ENCODE measurements at places on chromosomes 1 and 21.

DNA sequence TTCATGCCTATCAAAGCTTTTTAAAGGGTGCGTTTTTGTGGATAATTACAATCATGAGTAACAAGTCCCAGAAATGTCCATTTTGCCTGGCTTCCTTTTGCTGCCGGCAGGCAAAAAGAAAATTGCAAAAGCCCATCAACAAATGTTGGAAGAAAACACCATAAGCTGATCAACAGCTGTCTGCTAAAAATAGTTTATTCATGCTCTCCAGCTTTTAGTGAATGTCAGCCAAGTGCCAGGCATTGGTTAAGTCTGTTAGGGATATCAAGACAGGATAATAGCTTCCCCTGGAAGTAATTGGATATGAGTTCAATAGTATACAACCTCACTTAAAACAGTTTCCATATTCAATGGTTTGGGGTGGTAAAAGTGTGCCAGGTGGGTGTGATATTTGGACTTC, 13.6 kb upstream of the AGMAT start:
- DNase-seq = no peak

GRCh38 chr1:236951672-236952071, 52.6 kb downstream of the MT1HL1 start:
- no peak for DNase-seq

- peak; percentile 53 for DNase-seq
These were observed 21.1 kb downstream of the FYB2 start for GRCh38 chr1:56798053-56798471.

- DNase-seq = peak; percentile 63
These were observed 20.7 kb upstream of the LAX1 start for GRCh38 chr1:203744075-203744972.

DNA sequence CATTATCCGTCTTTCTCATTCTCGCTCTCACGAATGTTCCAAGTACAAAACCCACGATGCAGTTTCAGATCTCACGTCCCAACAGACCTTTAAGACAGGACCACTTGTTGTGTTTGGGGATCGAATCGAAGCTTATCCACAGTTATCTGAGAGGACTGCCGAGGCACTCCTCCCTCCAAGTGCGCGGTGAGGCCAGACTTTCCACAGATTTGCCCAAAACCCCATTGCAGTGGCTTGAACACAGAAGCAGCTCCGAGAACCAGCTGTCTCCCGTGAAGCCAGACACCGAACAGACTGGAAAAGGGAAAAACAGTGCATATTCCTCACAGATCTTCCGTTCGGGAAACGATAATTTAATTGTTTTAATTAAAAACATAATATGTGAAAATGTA, 46.5 kb upstream of the COL6A2 start:
- no peak for DNase-seq

All from AG20443 (cell line).